ENCODE measurements at places on chromosomes 2 and 18. TPM values are rescaled to one million over a fixed set of nuclear protein-coding genes. Genes with fewer than 3 reads are reported as not detected.

Gene PTCD3
- total RNA-seq, result 134 TPM

Gene SDC1
- total RNA-seq, result 0.11 TPM

- no peak for DNase-seq
Observed at GRCh38 chr2:129748653-129749052, 230.8 kb upstream of the RAB6C start.

Gene CCNYL1
- 8.9 TPM for total RNA-seq

DNA sequence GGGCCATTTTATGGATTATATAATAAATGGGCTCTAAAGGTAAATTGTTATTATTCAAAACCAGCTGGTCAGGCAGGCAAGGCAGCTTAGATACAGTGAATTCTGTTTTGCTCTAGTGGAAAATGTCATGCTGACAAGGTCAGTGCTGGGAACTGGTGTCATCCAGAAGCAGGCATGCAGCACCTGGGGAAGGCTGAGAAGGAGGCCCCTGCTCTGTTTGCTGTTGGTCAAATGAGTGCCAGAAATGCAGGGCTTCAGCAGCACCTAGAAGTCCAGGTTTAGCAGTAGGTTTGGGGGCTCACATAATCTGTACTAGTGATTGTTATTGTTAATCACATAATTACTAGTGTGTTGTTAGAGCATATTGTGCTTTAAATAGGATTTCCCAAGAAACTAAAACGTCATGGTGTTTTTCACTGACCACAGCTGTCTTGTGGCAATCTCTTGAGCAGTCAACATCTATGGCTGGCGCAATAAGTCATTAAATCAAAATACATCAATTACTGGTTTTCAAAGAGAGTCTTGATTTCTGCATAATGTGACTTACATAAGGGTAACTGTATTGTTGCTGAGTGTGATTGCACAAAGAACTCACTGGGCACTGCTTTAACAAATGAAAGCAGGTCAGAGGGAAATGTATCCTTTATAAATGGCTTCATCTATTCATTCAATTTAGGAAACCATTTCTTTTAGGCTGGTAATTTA is 99.1 kb downstream of the MYO3B start:
- DNase-seq, result no peak

DNA sequence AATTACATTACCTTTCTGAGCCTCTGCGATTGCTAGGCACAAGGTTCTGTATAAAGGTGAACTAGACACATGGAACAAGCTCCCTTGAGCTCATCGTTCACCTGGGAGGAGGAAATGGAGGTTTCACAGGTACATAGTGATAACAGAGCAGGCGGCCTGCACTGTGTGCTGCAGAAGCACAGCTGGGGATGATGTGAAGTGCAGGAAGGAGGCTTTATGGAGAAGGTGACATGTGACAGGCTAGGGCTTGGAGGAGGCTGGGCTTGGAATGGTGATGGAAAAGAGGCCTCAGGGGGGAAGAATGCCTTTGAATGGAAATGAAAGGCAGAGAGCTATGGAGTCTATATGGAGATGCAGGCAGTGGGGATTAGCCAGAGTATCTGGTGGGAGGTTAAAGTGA is 22.9 kb downstream of the MARCHF4 start:
- DNase-seq, result no peak

DNA sequence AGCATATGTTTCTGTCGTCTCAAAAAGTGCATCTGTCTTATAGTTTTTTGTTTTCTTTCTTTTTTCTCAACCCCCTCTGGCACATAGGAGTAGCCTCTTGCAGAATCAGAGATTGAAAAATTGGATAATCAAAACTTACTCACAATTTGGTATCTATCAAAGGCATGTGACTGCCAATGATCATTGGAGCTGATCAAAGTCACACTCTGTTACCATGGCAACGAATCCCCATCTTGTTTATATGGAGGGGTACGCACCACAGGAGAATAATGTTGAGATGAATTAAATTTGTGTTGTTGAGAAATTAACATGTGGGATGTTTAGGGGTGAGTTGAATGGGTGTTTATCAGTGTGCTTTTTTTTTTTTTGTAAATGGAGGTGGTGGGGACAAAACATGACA is 458.3 kb upstream of the FANCL start:
- no peak for DNase-seq

DNA sequence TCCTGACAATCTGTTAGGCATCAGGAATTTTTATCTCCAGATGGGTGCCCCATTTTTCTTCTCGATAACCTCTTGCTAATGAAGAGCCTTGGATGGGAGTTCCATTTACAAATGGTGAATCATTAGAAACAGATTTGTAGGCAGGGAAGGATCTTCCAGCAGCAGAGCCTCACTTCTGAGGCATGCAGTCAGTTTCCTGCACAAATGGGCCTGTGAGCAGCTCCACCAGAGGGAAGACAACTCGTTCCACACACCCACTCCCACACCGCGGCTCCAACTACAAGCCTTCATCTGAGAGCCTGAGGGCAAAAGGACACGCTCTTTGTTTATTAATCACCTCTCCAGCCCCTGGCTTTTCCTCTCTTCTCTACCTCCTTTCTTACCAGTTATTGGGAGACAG is 108.5 kb downstream of the CTAGE1 start:
- no peak for DNase-seq

GRCh38 chr2:231007286-231008098 is 11.6 kb downstream of the SPATA3 start:
- DNase-seq, result no peak

Gene QPCT
- 1.2 TPM for total RNA-seq

GRCh38 chr2:181363164-181363563 is 94.0 kb upstream of the ITGA4 start:
- no peak for DNase-seq

GRCh38 chr2:85799215-85799956 is 45.6 kb downstream of the ATOH8 start:
- DNase-seq, result peak; percentile 69

DNA sequence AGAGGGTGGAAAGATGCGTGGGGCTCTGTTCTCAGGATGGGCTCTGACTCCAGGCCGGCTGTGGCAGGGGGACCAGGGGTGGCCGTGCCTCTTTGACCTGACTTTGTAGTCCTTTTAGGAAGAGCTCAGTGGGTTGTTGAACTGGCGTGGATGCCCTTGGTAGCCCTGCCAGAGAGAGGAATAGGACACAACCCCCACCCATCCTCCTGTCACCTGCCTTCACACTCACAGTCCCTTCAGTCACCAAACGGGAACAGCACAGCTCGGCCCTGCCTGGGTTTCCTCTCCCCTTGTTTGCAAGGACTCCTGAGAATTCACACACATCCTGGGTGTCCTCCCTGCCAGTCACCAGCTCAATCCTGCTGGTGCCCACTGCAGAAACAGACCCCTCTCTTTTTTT is 20.1 kb upstream of the MRPL33 start:
- no peak for DNase-seq

Gene ANKRD62
- total RNA-seq, result not detected

DNA sequence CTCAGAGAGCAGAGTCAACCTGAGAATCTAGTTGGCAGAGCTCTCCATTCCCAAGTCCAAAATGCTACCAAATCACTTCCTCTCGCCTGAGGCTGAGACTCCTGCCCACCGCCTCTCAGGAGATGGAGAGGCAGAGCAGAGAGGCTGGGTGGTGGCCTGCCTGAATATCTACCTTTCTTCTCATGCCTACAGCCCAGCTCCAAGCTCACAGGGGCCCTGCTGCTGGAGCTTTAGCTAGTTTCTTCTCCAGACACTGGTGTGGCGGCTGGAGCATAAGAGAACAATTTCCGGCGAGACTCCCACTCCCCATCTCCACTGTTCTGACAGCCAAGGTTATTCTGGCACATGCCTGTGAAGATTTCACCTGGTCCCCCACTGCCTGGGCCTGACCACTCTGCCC is 8.1 kb upstream of the CYP26B1 start:
- no peak for DNase-seq

- DNase-seq, result no peak
Observed at GRCh38 chr2:176328149-176328548, 58.9 kb downstream of the MTX2 start.

DNA sequence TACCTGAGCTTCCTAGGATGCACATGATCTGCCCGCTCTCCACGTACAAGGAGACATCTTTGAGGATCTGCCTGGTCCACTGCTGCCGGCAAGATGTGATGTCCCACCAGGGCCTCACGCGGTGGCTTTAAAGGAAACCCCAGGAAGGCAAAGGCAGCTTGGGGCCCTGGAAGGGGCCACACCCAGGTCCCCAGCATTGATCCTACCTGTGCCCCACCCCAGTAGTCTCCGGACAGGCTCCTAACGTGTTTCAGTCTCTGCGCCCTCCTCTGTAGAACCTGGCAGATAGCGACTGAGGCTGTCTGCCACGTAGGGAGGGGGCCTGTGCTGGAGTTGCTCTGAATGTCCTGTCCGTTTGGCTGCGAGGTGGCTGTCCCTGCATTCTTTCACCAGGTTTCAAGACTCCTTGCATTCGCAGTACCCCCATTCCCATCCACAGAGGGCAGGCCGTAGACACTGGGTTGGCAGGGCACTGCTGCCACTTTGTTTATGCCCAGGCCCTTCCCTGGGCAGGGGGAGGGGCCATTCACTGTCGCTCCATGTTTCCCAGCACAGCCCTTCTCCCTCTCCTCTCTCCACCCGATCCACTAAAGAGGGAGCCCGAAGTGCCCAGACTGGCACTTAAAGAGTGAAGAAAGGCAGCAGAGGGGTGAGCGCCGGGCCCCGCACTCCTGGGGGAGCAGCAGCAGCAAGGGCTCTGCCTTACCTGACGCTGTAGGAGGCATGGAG is 644 bp downstream of the ABCG5 start:
- no peak for DNase-seq

Gene ZNF396
- 0.48 TPM for total RNA-seq

GRCh38 chr2:170361090-170361936 is 183.4 kb downstream of the MYO3B start:
- no peak for DNase-seq

DNA sequence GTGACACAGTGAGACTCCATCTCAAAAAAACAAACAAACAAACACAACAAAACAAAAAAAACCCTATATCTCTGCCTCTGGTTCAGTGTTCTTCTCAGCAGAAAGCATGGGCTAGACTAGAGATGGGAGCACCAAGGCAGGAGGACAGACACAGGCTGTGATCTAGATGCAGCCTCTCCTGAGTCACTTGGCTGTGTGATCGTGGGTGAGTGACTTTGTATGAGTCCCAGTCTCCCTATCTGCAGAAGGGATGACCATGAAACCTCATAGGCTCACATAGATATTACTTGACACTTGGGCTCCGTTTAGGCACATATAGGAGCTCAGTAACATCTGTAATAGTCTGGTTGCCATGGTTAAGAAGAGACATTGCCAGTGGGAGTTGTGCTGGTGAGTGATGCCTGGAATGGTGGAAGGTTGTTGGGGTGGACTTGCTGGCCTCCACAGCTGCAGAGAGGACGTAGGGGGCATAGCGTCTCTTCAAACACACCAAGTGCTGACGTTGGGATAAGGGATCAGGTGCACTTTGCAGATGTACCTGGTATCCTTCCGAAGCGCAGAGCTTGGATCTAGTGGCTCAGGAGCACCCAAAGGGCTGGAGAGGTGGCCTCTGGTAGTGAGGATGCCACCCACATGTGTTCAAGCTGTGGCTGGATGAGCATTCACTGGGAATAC is 318.9 kb upstream of the HS6ST1 start:
- no peak for DNase-seq

DNA sequence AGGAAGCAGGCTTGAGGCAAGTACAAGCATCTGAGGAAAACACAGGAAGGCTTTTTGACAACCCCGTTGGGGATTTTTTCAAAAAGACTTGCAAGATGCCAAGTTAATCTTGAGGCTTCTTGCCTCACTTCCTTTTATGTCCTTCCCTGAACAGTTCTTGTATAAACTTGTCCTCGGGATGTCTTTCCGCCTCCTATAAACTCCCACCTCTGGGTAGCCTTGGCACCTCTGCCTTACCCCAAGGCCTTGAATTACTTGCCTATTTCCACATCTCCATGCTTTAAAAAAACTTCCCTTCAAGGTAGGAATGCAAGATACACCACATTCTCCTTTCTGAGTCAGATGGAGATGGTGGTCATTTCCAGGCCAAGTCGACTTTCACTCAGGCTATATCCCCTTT is 106.4 kb upstream of the RBBP8 start:
- no peak for DNase-seq

- no peak for DNase-seq
Observed at GRCh38 chr2:219467736-219468075, 31.0 kb upstream of the GMPPA start.

Gene CD28
- total RNA-seq, result 0.75 TPM

Gene MROH2A
- total RNA-seq, result not detected

DNA sequence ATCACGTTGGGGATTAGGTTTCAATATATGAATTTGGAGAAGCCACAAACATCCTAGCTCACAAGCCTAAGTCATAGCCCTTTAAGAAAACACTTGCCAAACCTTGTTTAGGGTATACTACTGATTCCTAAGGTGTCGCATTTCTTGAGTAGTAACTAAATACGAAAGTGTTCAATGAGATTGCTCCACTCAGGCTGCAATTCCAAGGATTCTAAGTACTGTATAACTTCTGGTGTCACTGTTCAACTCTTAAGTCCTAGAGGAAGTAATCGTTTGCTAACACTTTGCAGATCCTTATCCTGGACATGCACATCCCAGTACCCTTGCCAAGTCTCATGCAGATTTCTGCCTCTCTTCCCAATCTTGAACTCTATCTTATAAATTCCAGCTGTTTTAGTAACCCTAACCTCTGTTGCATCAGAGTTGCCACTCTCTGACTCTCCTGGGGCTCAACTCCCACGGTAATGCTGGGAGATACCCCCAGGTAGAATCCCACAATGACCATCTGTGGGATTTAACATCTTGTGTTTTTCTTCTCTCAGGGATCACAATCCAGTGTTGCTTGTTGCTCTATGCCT is 122.4 kb downstream of the HIBCH start:
- DNase-seq, result no peak

DNA sequence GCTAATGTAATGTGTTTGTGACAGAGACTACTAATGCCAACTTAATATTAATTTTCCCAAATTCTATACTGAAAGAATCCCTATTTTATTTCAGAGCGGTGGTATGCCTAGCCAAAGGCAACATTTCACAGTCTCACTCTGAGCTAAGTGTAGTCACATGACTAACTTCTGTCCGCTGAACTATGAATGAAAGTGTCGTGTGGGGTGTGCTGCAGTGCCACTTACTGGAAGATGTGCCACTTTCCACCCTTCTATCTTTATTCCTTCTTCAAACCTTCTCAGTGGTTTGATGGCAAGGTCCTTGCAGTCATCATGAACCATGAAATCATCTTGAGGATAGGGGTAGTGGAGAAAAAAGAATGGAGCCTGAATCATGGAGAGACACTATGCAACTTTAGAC is 47.3 kb upstream of the C1D start:
- DNase-seq, result no peak

DNA sequence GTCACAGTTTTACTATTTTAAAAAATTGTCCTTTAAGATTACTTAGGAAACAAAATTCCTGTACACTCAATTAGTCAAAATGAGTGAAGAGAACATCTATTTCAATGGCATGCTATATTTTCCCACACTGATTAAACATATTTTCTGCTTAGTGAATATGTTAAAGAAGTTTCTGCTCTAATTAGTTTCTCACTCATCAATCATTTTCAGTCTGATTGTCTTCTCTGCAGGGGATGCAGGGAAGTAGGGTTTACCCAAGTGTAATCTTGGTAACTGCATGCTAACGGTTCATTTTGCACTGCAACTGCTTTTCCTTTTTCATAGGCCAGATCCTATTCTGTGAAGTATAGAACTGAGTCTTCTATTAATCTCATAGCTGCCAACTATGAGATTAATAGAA is 78.5 kb downstream of the ARL6IP6 start:
- DNase-seq, result no peak

All from Right ventricle myocardium superior (tissue), 1 donor.